ENCODE measurements at places on chromosomes 12 and 14. TPM values are rescaled to one million over a fixed set of nuclear protein-coding genes. Genes with fewer than 3 reads are reported as not detected.

TSPAN9 gene
- total RNA-seq, result 48.3 TPM

BCAT1 gene
- 15.6 TPM for total RNA-seq

KRT81 gene
- total RNA-seq, result not detected

GLRX5 gene
- total RNA-seq, result 20.8 TPM

GPR68 gene
- 3.4 TPM for total RNA-seq

PRB2 gene
- not detected for total RNA-seq

SLC8A3 gene
- not detected for total RNA-seq

DENND5B gene
- 18.3 TPM for total RNA-seq

C12orf42 gene
- not detected for total RNA-seq

PMEL gene
- total RNA-seq, result 2.9 TPM

JPH4 gene
- total RNA-seq, result not detected

POLE gene
- 16.9 TPM for total RNA-seq

LALBA gene
- total RNA-seq, result not detected

ERP27 gene
- total RNA-seq, result not detected

All from hair follicle dermal papilla cell (primary cell).